ENCODE measurements at places on chromosomes 7 and 10.

- DNase-seq: no peak
Observed at GRCh38 chr10:78304091-78305045, 270.7 kb downstream of the RPS24 start.

GRCh38 chr10:74973741-74974392 is 137.6 kb upstream of the SAMD8 start:
- DNase-seq: no peak

DNA sequence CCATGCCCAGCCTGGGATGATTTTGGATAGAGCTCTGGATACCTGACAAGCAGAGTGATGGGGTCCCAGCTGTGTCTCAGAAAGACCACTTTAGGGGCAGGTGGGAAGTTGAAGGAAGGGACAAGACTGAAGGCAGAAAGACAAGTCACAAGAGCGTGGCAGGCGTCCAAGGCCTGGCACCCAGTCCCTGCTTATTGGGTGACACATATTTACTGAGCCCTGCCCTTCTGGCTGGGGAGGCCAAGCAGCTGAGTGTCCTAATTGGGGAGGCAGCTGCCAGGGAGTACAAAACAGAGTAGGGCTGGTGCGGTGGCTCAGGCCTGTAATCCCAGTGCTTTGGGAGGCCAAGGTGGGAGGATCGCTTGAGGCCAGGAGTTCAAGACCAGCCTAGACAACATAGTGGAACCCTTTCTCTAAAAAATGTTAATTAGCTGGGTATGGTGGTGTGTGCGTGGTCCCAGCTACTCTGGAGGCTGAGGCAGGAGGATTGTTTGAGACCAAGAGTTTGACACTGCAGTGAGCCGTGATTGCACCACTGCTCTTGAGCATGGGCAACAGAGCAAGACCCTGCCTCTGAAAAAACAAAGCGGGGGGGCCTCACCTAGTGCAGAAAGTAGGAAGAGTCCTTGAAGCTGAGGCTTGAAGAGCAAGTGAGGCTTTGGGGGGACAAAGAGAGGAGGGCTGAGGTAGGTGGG is 53.0 kb upstream of the GTF2I start:
- no peak for DNase-seq

- DNase-seq: peak; percentile 60
Observed at GRCh38 chr10:24465124-24465874, 256.4 kb downstream of the KIAA1217 start.

DNA sequence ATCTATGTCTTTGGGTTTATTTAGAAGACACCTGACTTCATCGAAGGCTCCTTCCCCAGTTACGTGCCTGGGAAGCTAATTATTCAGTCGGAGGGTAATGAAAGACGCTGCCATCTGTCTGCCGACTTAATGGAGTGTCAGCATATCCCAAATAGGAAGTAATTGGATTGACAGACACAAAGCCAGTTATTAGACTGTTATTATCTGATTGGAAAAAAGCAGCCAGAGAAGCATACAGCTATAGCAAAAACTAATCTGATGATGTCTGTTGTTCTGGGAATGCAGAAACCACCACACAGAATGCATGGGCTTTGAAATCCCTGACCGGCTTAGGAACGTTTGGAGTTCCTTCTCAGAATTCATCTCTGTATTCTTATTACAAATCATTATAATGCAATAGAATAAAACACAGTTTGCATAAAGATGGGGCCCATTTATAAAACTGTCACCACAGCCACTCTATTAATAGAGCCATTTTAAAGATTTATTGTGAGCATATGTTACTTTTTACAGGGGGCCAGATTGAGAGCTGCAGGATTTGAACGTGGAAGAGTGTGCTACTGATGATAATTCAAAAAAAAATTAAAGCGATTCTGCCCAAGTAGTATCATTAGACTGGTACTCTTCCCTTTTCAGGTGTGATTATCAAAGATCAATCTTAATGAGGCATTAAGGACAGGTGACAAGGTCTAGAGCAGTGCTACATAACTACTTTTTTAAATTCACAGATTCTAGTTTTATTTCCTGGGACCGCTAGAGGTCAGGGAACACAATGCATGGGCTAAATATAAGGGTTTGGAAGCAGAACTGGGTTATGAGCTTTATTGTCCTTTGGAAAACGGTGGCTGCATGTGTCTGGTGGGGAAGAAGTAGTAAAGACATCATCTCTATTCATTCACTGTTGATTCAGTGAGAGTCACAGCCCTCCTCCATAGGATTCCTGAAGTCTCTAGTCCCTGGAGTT is 330.1 kb upstream of the LRGUK start:
- no peak for DNase-seq

DNA sequence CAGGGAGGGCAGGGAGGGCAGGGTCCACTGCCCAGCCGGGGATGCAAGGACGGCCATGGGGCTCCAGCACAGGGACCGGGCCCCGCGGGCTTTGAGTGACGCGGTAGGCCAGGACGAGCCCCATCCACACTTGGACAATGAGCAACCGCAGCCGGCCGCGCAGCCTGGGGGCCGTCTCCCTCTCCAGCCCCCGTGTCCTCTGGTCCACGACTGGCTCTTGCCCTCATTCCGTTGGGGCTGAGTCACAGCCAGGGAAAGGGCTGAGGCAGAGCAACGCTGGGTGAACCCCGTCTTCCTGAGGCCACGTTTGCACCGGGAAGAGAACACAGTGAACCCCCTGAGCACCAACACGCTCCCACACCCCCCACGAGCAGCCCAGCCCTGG is 23.7 kb downstream of the SHH start:
- no peak for DNase-seq

GRCh38 chr7:15667991-15668390 is 18.5 kb downstream of the MEOX2 start:
- DNase-seq: peak; percentile 32

- no peak for DNase-seq
Observed at GRCh38 chr10:23404461-23404980, 34.4 kb upstream of the OTUD1 start.

DNA sequence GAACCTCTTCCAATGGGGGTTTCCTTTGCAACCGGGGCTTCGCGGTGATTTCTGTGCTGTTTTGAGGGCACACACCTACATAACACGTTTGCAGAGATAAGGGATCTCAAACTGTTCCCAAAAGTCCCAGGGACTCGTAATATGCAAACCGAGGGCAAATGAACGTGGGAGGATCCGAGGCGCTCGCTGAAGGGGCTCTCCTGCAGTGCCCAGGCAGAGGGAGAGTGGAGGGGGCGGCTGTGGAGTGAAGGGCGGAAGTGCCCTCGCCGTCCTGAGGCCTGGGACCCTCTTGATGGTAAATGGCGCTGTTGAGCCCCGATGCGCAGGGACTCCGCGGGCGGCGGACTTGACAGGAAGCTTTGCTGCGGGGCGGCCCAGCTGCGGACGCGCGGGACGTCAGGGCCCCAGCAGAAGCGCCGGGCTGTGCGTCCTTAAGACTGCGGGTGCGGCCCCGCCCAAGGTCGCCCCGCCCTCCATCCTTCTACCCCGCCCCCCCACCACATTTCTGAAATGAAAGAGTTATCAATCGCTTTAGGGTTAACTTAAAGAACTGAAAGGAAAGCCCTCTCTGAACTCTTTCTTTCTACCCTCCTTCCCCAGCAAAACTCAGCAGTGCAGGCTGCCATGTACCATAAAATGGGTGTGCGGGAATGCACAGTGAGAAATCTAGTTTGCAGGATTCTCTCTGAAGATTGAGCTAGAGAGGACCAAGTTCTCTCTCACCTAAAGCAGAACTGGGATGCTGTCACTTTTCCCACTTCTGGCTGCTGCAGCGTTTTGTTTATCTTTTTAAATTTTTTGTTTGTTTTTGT is 151.8 kb upstream of the YAE1 start:
- peak; percentile 61 for DNase-seq

Measured in Caco-2 (cell line).